ENCODE measurements at places on chromosomes 5 and 9. TPM values are rescaled to one million over a fixed set of nuclear protein-coding genes. Genes with fewer than 3 reads are reported as not detected.

Gene WNT8A
- not detected for total RNA-seq

Gene ENHO
- total RNA-seq: not detected

Gene SLC28A3
- not detected for total RNA-seq

Gene LRRC14B
- not detected for total RNA-seq
